D341Med (cell line): ENCODE measurements at places on chromosomes 7 and 10.

- no peak for DNase-seq
Observed at GRCh38 chr10:30442019-30442606, 8.1 kb downstream of the MAP3K8 start.

- peak; percentile 94 for DNase-seq
Observed at GRCh38 chr7:151172273-151173141, 5.0 kb upstream of the GBX1 start.

- DNase-seq: no peak
Observed at GRCh38 chr7:50393547-50394252, 56.5 kb downstream of the FIGNL1 start.

DNA sequence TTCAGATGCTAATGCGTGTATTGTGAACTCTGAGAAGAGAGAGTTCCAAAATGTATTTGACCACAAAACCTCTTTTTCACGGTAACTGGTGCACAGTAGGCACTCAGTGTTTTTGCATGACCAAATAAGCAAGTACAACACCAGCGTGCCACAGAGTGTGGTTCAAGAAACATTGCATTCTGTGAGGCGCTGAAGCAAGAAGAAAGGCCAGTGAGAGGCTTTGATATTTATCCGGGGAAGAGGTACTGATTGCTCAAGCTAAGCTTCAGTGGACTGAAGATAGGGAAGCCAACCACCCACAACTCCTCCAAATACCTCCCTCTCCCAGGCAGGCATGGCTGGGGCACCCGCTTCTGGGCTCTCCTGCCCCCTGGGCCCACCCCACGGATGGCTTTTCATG, 611.2 kb downstream of the SDK1 start:
- DNase-seq: no peak

GRCh38 chr7:41476460-41476803, 226.5 kb downstream of the INHBA start:
- DNase-seq: no peak

GRCh38 chr7:124843336-124843735, 77.7 kb upstream of the GPR37 start:
- no peak for DNase-seq

DNA sequence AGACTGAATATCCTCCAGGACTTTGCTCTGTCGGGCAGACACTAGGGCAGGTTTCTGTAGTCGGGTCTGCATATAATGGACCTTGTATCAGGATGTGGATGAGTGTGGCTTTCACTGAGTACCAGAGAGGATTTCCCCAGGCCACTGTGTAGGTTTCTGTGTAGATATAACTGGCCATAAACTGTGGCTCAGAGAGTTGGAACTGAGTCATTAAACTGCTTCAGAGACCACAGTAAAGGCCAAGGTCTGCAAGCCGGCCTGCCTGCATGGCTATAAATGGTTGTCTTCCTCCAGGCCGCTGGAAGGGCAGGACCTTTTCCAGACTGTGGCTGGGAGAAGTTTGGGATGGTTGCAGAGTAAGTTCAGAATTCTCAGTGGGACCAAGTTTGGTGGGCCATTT, 16.9 kb downstream of the ZNF92 start:
- no peak for DNase-seq

GRCh38 chr7:36986948-36987724, 262.8 kb upstream of the AOAH start:
- DNase-seq: peak; percentile 63
